ENCODE measurements at places on chromosomes 7 and 10. TPM values are rescaled to one million over a fixed set of nuclear protein-coding genes. Genes with fewer than 3 reads are reported as not detected.

FBXL13 gene
- 3.7 TPM for total RNA-seq

ADRB1 gene
- under 0.01 TPM for total RNA-seq

GATA3 gene
- 0.28 TPM for total RNA-seq

HOXA9 gene
- total RNA-seq: not detected

MMD2 gene
- total RNA-seq: not detected

PLCE1 gene
- 1.2 TPM for total RNA-seq

SVOPL gene
- total RNA-seq: not detected

C10orf105 gene
- total RNA-seq: not detected

RAPGEF5 gene
- total RNA-seq: 11.7 TPM

NUDT13 gene
- total RNA-seq: 1.4 TPM

MOGAT3 gene
- total RNA-seq: not detected

PNLIPRP2 gene
- not detected for total RNA-seq

GRM8 gene
- total RNA-seq: under 0.01 TPM

PPP1R3C gene
- total RNA-seq: 59.6 TPM

ELAPOR2 gene
- 7.1 TPM for total RNA-seq

PLEKHS1 gene
- not detected for total RNA-seq

MPP7 gene
- total RNA-seq: 0.38 TPM

ANKRD61 gene
- under 0.01 TPM for total RNA-seq

UNC5B gene
- total RNA-seq: 9.3 TPM

COL13A1 gene
- total RNA-seq: 44.3 TPM

NOC3L gene
- total RNA-seq: 43.4 TPM

HACD1 gene
- total RNA-seq: 30.5 TPM

OIT3 gene
- total RNA-seq: under 0.01 TPM

HTR5A gene
- not detected for total RNA-seq

GHRHR gene
- total RNA-seq: not detected

PON3 gene
- total RNA-seq: under 0.01 TPM

ERCC6 gene
- 62.7 TPM for total RNA-seq

PLOD3 gene
- 58.9 TPM for total RNA-seq

IFIT3 gene
- 15.5 TPM for total RNA-seq

DOCK1 gene
- 77.5 TPM for total RNA-seq

CACNB2 gene
- total RNA-seq: 0.19 TPM

ZNF853 gene
- 0.19 TPM for total RNA-seq

MAGI2 gene
- total RNA-seq: 3.3 TPM

PCGF6 gene
- total RNA-seq: 14.1 TPM

HEPACAM2 gene
- 0.28 TPM for total RNA-seq

KIAA1217 gene
- 2.3 TPM for total RNA-seq

LRGUK gene
- total RNA-seq: 0.28 TPM

SEMA3A gene
- 81.9 TPM for total RNA-seq

CYP3A5 gene
- total RNA-seq: under 0.01 TPM

ITIH5 gene
- 1.4 TPM for total RNA-seq

GLUD1 gene
- 227 TPM for total RNA-seq

TFEC gene
- not detected for total RNA-seq

PDE6C gene
- not detected for total RNA-seq

HABP2 gene
- total RNA-seq: 0.19 TPM

ZNF365 gene
- total RNA-seq: 3.3 TPM

ERVW-1 gene
- not detected for total RNA-seq

SLC26A3 gene
- not detected for total RNA-seq

KCNIP2 gene
- 2.0 TPM for total RNA-seq

ARPC1B gene
- total RNA-seq: 193 TPM

PRSS2 gene
- not detected for total RNA-seq

SPDYE16 gene
- not detected for total RNA-seq

CDC123 gene
- total RNA-seq: 123 TPM

RBP3 gene
- not detected for total RNA-seq

H2BK1 gene
- not detected for total RNA-seq

GRID2IP gene
- total RNA-seq: under 0.01 TPM

Data from regular cardiac myocyte (primary cell).